Spinal cord (tissue), 10 donors: ENCODE measurements at places on chromosomes 2 and 18.

GRCh38 chr18:13446610-13447461 is 228.3 kb downstream of the LDLRAD4 start:
- no peak for DNase-seq

DNA sequence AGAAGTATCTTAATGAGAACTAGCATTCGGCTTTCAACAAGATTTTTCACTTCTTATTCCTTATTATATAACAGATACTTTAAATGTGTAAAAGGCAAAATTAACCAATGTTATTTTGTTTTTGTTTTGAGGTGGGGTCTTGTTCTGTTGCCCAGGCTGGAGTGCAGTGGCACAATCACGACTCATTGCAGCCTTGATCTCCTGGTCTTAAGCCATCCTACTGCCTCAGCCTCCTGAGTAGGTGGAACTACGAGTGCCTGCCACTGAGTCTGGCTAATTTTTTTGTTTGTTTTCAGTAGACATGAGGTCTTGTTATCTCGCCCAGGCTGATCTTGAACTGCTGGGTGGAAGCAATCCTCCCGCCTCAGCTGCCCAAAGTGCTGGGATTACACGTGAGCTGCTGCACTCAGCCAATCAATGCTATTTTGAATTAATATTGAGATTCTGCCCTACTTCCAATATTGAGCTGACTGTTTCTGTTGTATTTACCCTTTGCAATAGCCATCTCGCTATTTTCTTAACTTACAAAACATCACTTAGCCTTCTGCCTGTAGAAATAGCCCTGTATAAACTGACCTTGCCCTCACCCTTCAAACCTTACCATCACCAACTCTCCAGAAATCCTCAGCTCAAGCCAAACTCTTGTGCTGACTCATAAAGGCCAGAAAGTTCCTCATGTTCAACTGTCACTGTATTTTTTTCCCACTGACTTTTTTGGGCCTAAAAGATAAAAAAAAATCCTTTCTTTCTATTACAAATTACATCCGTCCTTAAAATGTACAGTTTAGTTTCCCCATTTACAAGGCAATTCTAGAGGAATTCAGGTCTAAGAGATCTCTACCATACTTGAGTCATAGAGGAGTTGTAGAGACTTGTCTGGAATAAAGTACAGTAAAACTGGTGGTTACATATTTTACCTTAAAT is 94.3 kb downstream of the OLA1 start:
- DNase-seq = no peak

DNA sequence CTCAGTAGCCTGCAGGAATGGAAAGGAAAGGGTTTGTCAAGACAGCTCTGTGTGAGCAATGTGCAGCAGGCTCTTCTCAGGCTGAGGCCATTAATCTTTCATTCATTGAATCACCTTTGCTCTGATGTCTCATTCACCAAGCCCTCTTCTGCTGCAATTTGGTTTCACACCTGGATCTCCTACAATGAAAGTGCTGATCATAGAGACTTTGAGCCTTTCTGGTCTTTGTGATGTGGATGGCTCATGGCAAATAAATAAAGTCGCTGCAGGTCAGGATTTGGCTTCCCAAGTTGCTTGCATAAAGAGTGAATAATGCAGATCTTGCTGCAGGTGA is 95.8 kb upstream of the SPRED2 start:
- DNase-seq = no peak

DNA sequence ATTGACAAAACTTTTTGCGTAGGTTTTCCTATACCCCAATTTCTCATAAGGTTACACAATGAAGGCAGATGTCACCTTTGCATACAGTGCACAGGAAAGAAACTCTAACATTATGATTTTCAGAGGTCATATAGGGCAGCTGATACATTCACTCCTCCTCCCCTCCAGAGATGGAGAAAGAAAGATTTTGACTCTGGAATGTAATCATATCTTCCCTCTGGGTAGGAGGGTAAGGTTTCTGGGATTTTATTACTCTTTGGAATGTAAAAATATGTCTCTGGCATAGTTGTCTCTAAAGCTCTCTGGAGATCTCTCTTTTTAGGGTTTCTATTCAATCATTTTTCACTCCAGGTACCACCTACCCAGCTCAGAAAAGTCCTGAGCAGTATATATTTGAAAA is 398.3 kb downstream of the GPD2 start:
- no peak for DNase-seq

DNA sequence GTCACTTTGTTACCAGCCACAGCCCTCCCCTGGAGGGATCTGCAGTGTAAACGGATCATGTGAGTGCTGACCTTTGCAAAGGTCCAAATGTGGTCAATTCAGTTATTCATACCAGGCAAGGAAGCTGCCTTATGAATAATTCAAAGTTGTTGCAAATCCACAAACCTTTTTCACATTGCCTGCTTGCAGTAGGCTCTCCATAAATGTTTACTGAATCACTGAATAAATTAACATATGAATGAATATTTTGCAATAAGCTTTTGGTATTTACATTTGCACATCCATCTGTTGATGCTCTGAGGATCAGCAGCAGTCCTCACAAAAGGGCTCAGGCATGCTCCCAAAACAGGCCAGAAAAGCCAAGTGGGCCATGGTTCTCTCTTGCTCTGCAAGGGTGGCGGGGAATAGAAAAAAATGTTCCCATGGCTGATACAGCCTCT is 156.8 kb downstream of the VAPA start:
- DNase-seq = no peak

DNA sequence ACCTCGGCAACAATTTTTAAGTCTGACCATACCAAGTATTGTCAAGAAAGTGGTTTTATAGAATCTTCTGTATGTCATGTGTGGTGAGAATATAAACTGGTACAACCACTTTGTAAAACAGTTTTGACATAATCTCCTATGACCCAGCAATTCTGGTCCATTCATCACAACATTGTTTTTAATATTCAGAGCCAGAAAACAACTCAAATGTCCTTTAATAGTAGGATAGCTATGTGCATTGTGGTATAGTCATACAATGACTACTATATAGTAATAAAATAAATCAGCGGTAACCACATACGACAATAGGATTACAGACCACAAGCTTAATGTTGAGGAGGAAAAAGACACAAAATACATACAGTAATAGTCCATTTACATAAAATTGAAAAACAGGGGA is 175.2 kb upstream of the SPATS2L start:
- no peak for DNase-seq

DNA sequence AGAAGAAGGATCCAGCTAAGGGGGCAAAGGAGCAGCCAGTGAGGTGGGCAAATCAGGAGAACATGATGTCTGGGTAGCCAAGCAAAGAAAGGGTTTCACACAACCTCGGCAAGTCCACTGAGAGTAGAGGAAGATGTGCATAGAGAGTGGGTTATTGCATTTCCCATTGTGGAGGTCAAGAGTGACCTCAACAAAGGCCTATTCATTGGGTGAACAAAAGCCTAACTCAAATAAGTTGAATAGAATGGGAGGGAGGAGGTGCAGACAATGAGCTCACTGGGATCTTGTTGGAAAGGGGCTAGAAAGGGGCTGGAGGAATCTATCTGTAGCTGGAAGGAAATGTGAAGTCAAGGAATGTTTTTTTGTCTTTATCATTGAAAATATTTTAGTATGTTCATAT is 14.0 kb upstream of the PDCL3 start:
- peak; percentile 21 for DNase-seq

DNA sequence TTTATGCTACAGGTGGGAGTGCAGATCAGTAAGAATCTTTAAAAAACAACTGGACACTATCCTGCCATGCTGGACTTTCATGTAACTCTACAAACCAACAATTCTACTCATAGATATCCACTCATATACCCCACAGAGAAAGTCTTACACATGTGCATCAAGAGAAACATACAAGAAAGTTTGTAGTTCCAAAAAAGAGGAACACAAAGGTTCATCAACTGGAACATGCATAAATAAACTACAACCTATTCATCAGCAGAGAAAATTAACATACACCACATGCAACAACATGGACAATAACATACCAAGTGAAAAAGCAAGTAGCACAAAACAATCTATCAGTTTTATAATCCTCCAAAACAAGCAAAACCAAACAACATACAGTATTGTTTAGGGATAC is 17.0 kb downstream of the TCF4 start:
- no peak for DNase-seq

- DNase-seq = no peak
Observed at GRCh38 chr2:64718250-64718885, 64.7 kb upstream of the SERTAD2 start.

- DNase-seq = no peak
Observed at GRCh38 chr2:41847744-41848441, 199.9 kb upstream of the PKDCC start.

GRCh38 chr2:229226382-229226781 is 44.7 kb downstream of the PID1 start:
- DNase-seq = no peak

- DNase-seq = no peak
Observed at GRCh38 chr2:28002181-28002580, 111.7 kb downstream of the BABAM2 start.

DNA sequence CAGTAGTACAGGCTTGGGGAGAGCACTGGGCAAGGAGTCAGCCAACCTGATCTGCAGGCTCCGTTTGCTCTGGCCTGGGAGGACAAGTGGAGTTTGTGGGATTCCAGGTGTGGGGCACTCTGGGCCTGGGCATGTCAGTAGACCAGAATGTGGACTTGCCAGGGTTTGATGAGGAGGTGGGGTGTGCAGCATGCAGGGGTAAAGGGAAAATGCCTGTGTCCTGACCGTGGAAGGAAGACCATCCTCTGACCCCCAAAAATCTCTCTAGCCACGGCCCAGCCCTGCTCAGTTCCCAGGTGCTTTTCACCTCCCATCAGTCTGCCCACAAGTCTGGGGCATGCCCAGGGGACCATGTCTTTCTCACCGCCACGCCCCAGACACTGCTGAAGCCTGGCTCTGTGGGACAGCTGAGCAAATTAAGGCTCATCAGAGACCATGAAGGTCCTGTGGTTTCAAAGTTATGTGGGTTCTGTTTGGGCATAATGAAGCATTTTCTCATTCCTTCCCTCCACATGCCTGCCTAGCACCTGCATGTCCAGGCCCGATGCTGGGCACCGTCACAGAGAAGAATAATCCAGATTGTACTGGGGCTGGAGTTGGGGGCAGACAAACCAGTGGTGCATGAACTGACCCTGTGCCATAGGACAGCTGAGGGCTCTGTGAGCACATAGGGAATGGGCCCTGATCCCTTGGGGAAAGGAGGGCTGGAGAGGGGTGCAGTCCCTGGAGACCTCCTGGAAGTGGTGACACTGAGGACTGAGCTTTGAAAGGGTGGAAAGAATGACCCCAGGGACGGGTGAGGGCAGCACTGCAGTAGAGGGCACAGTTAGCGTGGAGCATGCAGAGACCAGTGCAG is 6.5 kb upstream of the KCNF1 start:
- DNase-seq = no peak

GRCh38 chr2:19575641-19576040 is 217.2 kb upstream of the OSR1 start:
- DNase-seq = no peak

- no peak for DNase-seq
Observed at GRCh38 chr18:55763298-55763697, 175.3 kb upstream of the TCF4 start.

GRCh38 chr2:241547781-241548450 is 10.6 kb upstream of the BOK start:
- DNase-seq = no peak

- no peak for DNase-seq
Observed at GRCh38 chr2:16137080-16137755, 196.9 kb downstream of the MYCN start.

- DNase-seq = no peak
Observed at GRCh38 chr2:53505826-53506225, 261.8 kb upstream of the CHAC2 start.

- no peak for DNase-seq
Observed at GRCh38 chr2:8427211-8427610, 254.6 kb upstream of the ID2 start.

DNA sequence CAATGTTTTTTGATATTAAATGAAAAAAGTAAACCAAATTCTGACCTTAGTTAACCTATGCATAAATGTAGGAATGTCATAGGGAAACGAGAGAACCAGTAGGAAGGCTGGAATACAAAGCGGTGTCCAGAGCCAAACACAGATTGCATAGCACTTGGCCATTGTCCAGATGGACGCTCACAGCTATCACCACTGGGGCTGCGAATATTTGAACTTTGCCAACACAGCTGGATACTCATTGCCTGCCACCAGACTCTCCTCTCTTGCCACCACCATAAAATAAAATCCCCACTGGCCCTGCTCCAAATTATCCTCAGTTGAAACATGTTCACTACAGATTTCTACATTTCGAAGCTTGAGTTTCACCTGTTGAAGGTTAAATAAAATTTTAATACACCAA is 159.3 kb upstream of the GULP1 start:
- DNase-seq = peak; percentile 7

DNA sequence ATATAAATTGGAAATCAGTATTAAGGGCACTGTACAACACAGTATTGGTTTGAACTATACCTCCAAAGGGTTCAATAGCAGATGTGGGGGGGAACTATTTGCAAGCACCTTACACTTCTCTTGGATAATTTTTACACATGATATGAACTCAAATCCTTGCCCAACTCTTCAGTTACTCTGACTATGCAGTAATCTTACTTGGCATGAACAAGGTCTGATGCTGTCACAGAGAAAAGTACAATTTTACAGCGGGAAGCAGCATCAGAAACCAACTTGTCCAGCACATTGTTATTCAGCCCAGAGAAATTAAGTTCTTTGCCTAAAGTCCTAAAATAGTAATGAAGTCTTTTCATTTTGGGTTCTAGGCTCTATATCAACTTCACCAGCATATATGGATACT is 98.2 kb downstream of the ZNF521 start:
- DNase-seq = no peak
